NCI-H460 (cell line): ENCODE measurements at places on chromosomes 4 and X. TPM values are rescaled to one million over a fixed set of nuclear protein-coding genes. Genes with fewer than 3 reads are reported as not detected.

HSPA4L gene
- total RNA-seq, result 21.5 and 27.0 TPM in 2 replicates

DNA sequence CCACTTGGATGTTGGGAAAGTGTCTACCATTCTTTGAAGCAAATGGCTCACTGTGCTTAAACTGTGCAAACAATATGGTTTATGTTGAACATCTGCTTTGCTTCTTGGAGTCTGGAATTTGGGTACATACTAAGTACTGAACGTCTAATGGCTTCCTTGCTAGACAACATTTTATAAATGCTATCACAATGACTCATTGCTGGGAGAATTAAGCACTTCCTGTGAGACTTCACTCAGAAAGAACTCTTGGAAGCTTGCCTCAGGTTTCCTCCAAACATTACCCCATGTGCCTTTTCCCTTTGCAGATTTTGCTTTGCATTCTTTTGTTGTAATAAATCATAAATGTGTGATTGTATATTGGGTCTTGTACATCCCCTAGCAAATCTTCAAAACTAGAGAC is 139.7 kb downstream of the PACRGL start:
- no peak for DNase-seq

PCDH10 gene
- not detected in 2 replicates for total RNA-seq

CABS1 gene
- total RNA-seq, result not detected in 2 replicates

GRCh38 chrX:148069759-148070503 is 88.8 kb downstream of the FMR1NB start:
- no peak for DNase-seq

GRCh38 chr4:139756391-139757180 is 91.0 kb downstream of the MGST2 start:
- DNase-seq, result no peak

VEGFC gene
- total RNA-seq, result 18.2 and 19.2 TPM in 2 replicates

PPEF2 gene
- not detected in 2 replicates for total RNA-seq

DNA sequence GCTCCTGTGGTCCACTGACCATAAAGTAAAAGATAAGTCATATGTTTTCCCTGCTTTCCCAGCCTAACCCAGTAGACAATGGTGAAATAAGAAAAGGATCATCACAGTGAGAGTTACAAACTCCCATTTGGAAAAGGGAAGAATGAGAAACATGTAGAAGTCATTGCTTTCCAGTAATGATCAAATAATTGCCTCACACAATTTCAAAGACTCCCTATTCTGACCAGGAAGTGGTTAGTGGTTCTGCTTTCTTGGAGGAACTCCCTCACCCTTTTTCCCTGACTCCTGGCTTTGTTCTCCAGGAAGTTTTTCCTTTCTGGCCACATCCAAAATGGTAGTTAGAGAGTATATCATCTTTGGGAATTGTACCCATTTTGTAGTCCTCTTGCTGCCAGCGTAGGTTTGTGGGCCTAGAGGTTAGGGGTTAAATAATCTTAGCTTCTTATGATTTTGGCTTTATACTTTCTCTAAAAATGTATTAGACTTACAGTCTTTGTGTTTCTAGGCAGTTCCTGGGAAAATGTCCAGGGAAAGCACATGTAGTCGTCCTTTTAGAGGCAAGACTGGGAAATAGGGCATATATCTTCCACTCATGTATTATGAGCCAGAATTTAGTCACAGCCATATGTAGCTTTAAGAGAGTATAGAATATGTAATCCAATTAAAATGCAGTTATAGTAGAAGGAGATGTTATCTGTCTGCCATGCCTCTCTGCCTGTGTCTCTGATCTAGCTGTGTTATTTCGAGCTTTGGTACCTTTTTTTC is 10.5 kb downstream of the VAMP7 start:
- DNase-seq, result no peak

PPP1R2C gene
- total RNA-seq, result not detected in 2 replicates

FATE1 gene
- not detected in 2 replicates for total RNA-seq
